ENCODE measurements at places on chromosomes 11 and 22.

DNA sequence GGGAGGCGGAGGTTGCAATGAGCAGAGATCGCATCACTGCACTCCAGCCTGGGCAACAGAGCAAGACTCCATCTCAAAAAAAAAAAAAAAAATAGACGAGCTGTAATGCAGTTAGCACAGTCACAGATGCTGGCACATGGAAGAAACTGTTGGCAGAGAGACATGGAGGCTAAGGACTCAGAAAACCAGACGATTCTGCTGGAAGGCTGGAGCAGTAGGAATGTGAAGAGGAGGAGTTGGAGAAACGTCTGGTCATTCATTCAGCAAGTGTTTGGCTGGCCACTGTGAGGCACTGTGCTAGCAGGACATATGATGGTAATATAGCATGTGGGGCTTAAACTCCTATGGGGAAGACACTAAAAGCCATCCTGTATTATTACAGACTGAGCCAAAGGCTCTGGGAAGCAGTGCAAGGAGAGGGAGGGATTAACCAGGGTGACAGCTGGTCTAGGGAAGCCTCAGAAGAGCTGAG, 5.0 kb downstream of the UQCR10 start:
- no peak for DNase-seq

- DNase-seq = no peak
These were observed 529.5 kb downstream of the ETS1 start for GRCh38 chr11:128057786-128058395.

DNA sequence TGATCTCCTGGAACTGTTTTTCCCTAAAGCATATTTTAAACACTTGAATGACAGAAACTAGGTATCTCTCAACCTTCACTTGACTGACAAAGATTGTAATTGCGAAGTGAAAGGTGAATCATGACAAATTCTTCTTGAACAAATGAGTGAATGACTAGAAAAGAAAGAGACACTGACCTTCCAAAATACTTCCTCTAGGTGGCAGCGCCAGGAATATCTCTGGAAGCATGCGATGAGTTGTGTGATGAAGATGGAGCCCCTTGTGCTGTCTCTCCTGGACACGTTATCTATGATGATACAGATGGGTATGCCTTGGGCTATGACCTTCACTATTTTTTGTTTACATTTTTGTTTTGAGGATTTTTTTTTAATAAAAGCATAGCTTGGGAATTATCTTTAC, 7.0 kb upstream of the CASP12 start:
- no peak for DNase-seq

DNA sequence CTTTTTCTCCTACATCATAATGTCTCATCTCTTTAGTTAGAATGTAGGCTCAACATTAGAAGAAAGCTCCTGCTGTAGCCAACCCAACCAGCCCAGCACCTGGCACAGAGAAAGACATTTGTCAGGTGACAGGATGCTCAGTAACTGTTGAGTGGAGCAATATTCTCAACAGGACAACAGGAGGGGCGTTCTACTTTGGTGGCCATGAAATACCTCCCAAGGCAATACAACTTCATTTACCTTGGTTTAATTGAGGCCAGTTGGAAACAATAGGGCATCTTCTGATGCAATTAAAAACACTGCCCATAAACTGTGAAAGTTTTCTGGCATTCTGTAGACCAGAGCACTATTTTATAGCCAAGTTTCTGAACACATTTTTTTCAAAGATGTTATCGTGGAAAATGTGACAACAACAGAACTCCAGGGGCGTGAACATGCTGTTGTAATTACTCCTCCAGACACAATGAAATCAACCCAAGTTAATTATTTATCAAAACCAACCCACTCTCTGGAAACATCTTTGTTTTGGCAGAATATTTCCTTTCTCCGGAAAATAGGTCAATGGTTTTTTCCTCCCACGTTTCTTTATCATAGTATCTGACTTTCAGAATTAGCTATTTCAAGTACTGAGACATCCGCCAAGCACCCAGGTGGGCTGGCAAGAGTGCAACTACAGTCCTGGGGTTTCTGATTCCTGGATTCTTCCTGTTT, 538.1 kb downstream of the SOX6 start:
- DNase-seq = no peak

- no peak for DNase-seq
These were observed 19.2 kb downstream of the NECTIN1 start for GRCh38 chr11:119709638-119710346.

GRCh38 chr11:11558396-11558795, 63.4 kb downstream of the GALNT18 start:
- no peak for DNase-seq

- no peak for DNase-seq
These were observed 8.7 kb upstream of the PIWIL4 start for GRCh38 chr11:94558468-94558867.

DNA sequence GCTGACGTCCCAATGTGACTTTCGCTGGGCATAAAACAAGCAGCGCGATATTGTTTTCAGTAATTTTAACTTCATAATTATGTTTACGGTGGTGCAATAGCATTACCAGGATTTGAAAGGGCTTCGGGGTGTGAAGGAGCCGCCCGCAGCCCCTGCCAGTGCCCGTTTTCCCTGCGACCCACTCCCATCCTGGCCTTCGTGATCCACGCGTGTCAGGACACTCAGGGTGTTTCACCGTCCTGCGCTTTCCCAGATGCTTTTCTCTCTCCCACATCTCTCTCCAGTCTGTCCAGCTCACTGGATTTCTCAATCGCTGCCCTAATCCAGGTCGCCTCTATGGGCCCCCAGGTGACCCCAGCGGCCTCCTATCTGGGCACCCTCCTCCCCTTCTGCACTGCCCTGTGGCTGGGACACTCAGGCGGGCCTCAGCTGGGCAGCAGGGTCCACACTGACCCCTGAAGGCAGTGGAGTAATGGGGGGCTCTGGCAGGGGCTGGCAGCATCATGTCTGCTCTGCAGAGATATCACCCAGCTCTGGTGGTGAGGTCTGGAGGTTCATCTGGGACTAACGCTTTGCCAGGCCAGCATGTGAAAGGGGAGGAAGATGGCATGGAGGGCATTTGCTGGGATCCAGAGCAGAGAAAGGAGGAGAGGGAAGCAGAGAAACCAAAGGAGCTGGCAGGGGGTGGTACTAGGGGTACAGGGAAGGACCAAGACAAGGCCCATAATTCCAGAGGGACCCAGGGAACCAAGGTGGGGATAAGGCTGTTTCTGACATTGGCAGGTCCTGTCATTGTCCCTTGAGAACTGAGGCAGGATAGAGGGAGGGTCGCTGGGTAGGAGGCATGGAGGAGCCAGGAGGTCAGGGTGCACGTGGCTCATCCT, 622.8 kb downstream of the BRD1 start:
- no peak for DNase-seq

- DNase-seq = no peak
These were observed 392.8 kb downstream of the JRKL start for GRCh38 chr11:96782632-96783031.

- no peak for DNase-seq
These were observed 100.8 kb downstream of the LDLRAD3 start for GRCh38 chr11:36044636-36045035.

GRCh38 chr11:33857933-33858371, 33.9 kb downstream of the LMO2 start:
- DNase-seq = peak; percentile 56

DNA sequence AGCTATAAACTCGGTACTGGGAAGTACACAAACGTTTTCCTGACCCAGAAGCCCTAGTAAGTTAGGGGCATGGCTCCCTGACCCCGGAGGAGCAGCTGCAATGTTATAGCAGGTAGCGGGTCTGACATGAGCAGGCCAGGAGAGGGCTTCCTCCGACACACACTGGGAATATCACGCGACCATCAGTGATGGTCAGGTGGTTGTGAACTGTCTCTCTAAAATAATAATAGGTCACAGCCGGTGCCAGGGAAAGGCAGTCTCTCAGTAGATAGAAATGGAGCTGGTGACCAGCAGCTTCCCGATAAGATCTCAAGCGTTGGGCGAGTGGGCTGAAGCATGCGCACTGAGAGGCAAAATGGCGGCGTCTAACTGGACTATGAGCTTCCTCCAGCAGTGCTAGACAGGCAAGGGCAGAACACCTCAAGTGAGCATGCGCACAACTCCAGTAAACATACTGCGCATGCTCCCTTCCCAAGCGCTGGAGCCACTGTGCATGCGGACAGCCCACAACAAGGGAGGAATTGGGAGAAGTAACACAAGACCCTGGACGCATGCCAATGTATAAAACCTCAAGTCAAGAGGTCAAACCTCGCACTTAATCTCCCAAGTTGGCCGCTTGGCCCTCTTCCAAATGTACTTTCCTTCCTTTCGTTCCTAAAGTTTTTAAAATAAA, 22.3 kb upstream of the TESMIN start:
- DNase-seq = no peak

- no peak for DNase-seq
These were observed 28.0 kb downstream of the OR5B17 start for GRCh38 chr11:58330861-58331260.

GRCh38 chr22:44147008-44147645, 33.6 kb upstream of the PARVG start:
- DNase-seq = no peak

- DNase-seq = no peak
These were observed 676.7 kb upstream of the ARHGAP42 start for GRCh38 chr11:100010393-100010792.

GRCh38 chr11:134019500-134019899, 49.4 kb upstream of the JAM3 start:
- no peak for DNase-seq

DNA sequence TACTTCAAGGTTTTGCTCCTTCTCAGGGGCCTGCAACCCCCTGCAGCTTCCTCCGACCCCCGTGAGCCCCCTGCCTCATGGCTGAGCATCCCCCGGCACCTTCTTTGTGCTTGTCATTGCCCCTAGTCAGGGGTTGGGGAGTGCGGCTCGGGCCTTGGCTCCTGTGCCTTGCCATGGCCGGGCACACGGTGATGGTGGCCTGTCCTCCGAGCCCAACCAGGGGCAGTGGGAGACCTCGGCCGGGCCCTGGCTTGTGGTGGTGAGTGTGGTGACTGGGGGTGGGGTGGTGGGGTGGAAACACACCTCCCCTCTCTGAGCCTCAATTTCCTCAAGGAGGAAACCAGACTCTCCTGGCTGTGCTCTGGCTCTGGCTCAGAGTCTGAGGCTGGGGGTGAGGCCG, 1.5 kb upstream of the MRGPRG start:
- DNase-seq = no peak

- no peak for DNase-seq
These were observed 11.0 kb downstream of the XRRA1 start for GRCh38 chr11:74937696-74938475.

DNA sequence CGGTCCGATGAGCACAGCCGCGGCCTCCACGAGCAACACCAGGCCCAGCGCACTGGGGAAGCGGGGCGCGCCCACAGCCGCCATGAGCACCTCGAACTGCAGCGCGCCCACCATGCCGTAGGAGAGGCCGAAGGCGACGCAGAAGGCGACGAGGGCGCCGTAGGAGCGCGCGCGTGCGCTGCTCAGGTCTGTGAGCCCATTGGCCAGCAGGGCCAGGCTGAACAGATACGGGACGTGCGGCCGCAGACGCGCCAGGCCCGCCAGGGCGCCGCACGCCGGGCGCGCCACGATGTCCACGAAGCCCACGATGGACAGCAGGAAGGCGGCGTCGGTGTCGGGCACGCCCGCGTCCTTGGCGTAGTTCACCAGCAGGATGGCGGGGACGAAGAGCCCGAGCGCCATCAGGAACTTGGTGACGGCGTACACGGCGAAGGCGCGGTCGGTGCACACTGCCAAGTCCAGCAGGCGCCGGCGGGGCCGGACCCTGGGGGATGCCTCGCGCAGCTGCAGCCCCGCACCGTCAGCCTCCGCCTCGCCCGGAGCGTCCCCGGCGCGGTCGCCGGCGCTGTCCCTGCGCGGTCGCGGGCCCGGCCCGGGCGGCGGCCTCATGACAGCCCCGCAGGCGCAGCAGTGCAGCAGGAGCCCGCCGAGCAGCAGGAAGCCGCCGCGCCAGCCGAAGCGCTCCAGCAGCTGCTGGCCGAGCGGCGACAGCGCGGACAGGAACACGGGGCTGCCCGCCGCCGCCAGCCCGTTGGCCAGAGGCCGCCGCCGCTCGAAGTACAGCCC, 2.9 kb downstream of the SLC16A8 start:
- no peak for DNase-seq

DNA sequence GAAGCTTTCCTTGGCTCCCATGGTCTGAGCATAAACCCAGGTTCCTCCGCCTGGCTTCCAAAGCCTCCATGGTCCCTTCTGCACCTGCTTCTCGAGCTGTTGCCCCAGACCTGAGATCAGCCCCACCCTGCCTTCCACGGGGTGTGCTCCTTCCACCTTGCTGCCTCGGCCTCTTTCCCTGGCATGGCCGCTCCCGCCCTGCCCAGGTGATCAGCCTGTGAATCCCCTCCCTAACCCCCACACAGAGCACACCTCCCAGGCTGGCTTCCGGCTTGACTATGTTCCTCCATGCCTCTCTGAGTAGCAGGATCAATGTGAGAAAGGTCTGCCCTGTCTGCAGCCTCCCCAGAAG, 2.7 kb upstream of the PPP6R3 start:
- no peak for DNase-seq

DNA sequence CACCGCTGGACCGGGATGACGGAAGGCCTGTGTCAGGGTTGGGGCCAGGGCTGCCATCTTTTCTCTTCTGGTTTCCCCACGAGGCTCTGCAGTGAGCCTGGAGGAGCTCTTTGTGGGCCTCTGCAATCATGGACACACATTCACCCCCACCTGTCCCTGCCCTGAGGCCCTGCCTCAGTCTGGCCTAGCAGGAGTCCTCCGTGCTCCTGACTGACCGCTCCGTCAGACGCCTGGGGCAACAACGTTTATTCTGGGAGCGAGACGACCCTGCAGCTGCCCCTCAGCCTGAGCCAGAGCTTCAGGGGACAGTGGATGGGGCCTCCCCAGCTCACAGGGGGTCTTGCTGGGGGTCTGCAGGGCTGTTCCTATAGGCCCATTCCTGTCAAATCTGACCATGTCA, 8.2 kb upstream of the MYEOV start:
- DNase-seq = no peak

- DNase-seq = no peak
These were observed 287.7 kb downstream of the TMEM135 start for GRCh38 chr11:87325490-87325872.

DNA sequence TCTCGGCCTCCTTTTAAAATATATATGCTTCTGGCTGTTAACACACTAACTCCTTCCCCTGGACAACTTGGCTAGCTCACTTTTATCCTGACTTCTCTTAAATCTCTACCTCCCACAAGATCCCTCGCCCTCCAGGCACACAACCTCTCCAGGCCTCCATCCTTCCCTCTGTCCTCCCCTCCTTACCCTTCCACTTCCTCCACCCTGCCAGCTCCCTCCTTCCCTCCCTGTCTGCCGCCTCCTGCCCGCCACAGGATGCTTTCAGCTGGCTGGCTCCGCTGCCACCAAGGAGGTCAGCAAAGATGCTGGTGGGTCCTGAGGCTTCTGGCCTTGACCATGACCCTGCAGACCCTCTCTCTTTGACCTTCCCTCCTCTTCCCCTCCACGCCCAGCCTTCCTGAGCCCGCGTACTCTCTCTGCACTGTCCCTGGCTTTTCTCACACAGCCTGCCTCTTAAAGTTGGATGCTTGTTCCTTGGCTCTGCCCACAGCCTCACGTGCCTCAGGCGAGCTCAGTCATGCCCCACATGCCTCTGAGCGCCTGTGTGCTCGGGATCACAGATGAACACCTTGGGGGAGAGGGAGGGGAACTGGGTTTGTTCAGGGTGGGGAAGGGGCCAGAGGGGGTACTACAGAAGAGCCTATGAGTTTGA, 6.7 kb downstream of the NFAM1 start:
- no peak for DNase-seq

All from activated CD4-positive, alpha-beta T cell treated with anti-CD3 and anti-CD28 coated beads, Interleukin-2, amount 50 U/mL, for 24 hours (primary cell).